ENCODE measurements at places on chromosomes 12 and 14.
A peak's percentile ranks its signal among the peaks of the same experiment; 100 is the strongest.

GRCh38 chr14:44505588-44505987 lies 1.5 kb downstream of the FSCB start:
- no peaks in the 10 kb centered on the region for H3K36me3 ChIP-seq
- no peak overlapping the region for H3K27ac ChIP-seq

DNA sequence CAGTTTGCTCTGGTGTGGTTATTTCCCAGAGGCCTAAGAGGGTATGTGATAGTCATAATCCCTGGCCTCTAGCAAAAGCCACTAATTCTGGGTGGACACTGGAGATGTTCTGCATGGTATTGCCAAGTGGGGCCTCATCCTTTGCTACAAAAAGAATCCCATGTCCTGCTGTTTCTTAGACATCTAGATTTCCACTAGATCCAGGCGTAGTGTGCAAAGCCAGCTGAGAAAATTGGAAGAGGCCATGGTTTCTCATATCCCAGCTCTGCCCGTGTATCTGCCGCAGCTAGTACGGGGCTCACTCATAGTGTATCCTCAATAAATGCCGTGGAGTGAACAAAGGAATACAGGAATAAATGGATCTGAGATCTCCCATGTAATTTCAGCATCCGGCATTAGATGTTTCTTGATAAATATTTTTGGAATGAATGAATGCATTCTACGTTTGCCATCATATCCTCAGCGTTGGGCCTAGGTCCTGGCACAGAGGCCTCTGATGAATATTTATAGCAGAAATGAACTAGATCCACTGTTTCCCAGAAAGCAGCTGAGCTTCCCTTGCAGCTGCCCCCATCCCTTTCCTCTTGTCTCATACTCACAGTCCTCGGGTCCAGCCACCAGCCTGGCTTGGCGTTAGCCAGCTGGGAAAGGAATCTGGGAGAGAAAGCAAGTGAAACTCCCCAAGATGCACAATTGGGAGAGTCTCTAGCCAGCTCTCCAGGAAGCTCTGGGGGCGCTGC lies 76.3 kb upstream of the NOS1 start:
- H3K4me3 ChIP-seq: no peak overlapping the region
- no peak overlapping the region for H3K27ac ChIP-seq
- no peaks in the 10 kb centered on the region for H3K36me3 ChIP-seq
- no peaks in the 10 kb centered on the region for H3K27me3 ChIP-seq
- no peaks in the 10 kb centered on the region for H3K4me1 ChIP-seq

DNA sequence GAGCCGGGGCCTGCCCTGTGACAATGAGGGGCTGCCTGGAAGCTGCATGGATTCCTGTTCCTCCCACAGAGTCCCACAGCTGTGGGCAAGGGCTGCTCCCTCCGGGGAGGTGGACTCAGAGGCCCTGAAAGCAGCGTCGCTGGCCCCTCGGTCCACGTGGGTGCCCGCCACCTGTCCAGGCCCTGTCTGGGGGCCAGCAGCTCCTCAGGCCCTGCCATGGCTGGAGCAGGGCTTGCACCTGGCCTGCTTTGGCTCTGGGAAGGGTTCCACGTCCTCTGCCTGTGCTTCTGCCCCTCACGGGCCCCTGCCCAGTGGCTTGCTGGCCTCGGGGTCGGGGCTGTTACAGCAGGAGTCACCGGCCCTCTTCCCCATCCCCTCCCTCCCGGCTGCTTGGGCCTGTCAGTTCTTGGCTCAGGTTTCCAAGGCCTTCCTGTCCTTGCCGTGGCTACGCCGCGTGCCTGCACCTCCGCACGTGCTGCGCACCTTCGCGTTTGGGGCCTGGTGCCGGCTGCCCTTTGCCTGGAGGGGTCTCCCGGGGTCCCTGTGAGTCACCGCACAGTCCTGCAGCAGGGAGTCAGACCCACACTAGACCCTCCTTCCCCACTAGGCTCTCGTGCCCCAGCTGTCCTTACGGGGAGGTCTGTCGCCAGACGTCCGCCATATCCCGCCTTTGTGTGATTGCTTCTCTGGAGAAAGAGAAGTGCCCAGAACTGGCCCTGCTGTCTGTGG lies 5.8 kb downstream of the FBRSL1 start:
- H3K4me1 ChIP-seq: peaks cover 91% of the 10 kb centered on the region
- DNase-seq: no peak

DNA sequence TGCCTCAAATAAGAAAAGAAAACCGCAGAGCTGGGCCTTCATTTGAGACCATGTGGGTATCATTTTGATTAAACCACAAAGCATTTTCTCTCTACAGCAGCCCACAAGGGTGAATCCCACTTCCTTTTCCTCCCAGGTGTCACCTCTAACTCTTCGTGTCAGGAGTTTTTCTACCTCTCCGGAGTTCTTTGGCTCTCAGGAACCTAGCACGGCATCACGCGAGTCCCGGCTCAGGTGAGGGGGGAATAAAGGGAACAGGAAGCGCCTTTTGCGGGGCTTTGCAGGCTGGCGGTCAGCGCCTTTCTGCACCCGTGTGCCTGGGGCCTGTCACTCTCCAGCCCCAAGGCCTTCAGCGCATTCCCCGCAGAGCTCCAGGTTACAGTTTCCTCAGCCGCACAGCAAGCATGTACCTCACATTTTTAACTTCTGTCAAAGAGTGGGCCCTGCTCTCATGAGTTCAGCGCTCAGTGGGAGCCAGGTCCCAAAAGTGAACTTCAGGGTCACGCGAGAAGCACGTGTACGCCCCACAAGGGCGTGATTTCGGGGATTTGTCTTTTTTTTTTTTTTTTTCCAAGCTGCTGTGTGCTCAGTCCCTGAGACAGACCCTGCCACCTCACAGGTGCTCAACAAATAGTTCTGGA lies 740 bp upstream of the PRPF40B start:
- H3K4me1 ChIP-seq: peaks cover 19% of the 10 kb centered on the region
- peak overlapping the region; percentile 83 for H3K4me3 ChIP-seq
- H3K27ac ChIP-seq: peak overlapping the region; percentile 78
- H3K36me3 ChIP-seq: no peaks in the 10 kb centered on the region

DNA sequence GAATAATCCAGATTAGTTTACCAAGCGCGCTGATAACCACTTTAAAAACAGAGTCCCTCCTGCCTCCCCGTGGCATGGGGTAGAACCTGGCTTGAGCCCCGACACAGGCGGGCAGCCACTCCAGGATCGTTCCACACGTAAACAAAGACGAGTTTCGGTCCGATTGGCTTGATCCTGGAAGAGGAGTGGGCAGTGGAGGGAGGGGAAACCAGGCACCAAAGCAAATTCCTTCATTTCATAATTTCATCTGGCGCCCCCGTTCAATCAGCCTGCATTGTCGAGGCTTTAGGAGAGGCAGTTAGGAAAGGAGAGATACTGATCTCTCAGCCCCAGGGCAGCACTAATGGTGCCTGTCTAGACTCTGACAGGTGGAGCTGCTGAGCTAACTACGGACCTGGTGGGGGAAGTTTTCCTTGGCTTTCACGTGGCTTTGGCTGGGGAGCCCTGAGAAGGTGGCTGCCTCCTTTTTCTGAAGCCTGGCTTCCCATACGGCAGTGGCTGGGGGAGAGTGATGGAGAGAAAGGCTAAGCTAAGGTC lies 751 bp upstream of the GPRC5A start:
- no peak overlapping the region for H3K27ac ChIP-seq
- no peaks in the 10 kb centered on the region for H3K36me3 ChIP-seq
- DNase-seq: no peak
- peaks cover 10% of the 10 kb centered on the region for H3K27me3 ChIP-seq
- peak overlapping the region; percentile 67 for H3K4me3 ChIP-seq
- peaks cover 7% of the 10 kb centered on the region for H3K4me1 ChIP-seq

GRCh38 chr12:49567302-49567610 lies 686 bp downstream of the MCRS1 start:
- H3K4me3 ChIP-seq: peak overlapping the region; percentile 96
- H3K36me3 ChIP-seq: peaks cover 23% of the 10 kb centered on the region
- H3K27me3 ChIP-seq: no peaks in the 10 kb centered on the region
- peaks cover 60% of the 10 kb centered on the region for H3K4me1 ChIP-seq

DNA sequence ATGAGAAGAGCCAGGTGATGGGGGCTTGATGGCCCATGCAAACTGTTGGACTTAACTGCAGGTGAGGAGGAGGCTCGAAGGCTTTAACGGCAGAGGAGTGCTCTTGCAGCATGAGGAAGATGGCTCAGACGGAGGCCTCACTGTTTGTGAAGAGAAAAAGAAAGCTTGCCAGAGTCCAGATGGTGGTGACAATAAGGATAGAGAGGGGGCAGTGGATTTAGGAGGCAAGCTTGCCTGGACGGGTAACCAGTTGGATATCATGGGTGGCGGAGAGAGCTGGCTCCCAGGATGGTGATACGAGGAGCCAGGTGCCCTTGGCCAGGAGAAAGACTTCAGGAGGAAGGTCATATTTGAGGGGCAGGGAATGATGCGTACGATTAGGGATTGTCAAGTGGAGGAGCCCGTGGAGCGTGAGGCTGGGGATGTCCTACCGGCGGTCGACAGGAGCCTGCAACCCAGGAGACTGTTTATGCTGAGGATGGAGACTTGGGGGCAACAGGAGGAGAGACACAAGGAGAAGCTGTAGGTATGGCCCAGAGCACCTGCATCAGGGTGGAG lies 71.8 kb downstream of the CACNA1C start:
- no peaks in the 10 kb centered on the region for H3K36me3 ChIP-seq
- no peak overlapping the region for H3K27ac ChIP-seq
- no peaks in the 10 kb centered on the region for H3K4me1 ChIP-seq
- DNase-seq: no peak
- no peaks in the 10 kb centered on the region for H3K27me3 ChIP-seq

DNA sequence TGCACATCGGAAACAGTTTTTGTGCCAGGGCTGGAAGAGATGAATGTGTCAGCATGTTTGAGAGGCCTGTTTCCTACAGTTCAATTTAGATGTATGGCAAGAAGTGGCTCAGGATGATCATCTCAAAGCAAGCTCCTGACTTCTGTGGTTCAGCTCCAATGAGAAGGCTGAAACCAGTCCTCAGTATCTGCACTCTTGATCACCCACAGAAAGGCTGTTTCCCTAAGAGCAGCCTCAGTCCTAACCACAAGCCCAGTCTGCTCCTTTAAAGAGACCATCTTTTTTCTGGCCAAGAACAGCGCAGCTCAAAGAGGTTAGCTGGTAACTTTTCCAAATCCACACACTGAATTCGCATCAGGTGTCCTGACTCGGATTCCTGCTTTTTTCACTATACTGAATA lies 19.2 kb downstream of the CSRP2 start:
- peaks cover 7% of the 10 kb centered on the region for H3K36me3 ChIP-seq
- no peak overlapping the region for H3K4me3 ChIP-seq
- H3K27me3 ChIP-seq: peaks cover under 1% of the 10 kb centered on the region
- no peaks in the 10 kb centered on the region for H3K4me1 ChIP-seq
- H3K27ac ChIP-seq: no peak overlapping the region

DNA sequence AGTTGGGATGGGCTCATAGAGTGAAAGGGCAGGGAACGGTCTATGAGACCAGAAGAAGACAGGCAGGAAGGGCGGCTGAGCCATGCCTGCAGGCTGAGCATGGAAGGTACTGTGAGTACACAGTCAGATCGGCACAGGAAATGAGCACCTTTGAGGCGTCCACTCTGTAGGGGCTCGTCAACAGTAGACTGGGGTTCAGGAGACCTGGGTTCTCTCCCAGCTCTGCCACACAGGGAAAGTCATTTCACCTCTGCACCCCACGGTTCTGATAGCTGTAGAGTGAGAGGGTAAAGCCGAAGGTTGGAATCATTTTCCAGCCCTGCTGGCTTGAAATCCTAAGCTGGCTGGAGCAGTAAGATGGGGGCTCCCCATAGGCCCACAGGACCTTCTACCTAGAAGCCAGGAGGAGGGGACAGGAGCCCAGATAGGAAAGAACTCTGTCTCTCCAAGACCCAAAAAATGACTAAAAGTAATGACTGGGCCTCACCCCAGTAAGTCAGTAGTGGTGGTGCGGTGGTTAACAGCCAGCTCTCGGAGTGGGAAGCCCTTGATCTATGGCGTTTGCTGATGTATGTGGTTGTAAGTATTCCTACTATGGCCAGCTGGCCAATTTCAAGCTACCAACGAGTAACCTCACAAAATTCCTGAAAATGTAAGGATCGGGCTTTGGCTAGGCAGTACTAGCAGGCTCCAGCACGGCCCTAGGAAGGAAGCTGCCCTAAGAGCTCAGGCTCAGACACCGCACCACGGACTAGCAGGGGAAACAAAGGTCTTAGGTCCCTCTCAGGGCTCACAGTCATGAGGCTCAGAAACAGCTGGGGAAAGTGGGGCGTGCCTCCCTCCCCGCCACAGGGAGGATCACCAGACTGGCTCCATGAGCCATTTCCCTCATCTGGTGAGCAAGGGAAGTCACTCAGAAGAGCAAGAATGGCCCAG lies 10.3 kb upstream of the CD27 start:
- peak overlapping the region; percentile 62 for H3K4me3 ChIP-seq
- no peaks in the 10 kb centered on the region for H3K36me3 ChIP-seq
- peak overlapping the region; percentile 71 for H3K27ac ChIP-seq
- DNase-seq: peak; percentile 84
- H3K27me3 ChIP-seq: no peaks in the 10 kb centered on the region

DNA sequence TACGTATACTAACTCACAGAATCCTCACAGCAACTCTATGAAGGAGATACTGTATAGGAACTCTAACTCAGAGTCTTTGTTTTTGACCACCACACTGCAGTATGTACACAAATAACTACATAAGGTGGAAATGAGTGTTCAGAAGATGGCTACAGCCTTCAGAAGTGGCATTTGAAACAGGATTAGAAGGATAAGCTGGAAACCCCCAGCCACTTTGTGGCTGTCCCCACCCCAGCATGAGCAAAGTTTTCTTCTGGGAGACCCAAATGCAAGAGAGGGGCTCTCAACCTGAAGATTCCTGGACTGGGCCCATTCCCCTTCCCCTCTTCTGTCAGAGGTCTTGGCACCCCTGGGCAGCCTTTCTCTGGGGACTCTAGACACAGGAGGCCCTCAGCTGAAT lies 43.2 kb upstream of the PNMA1 start:
- H3K27ac ChIP-seq: peak overlapping the region; percentile 90
- DNase-seq: no peak
- no peaks in the 10 kb centered on the region for H3K27me3 ChIP-seq
- peak overlapping the region; percentile 31 for H3K4me3 ChIP-seq

GRCh38 chr12:130920119-130920703 lies 33.5 kb upstream of the ADGRD1 start:
- DNase-seq: no peak
- H3K27me3 ChIP-seq: peaks cover 11% of the 10 kb centered on the region
- H3K4me1 ChIP-seq: no peaks in the 10 kb centered on the region
- H3K36me3 ChIP-seq: no peaks in the 10 kb centered on the region

GRCh38 chr12:84825149-84825548 lies 87.5 kb downstream of the SLC6A15 start:
- no peak for DNase-seq
- no peak overlapping the region for H3K4me3 ChIP-seq
- no peak overlapping the region for H3K27ac ChIP-seq
- H3K36me3 ChIP-seq: no peaks in the 10 kb centered on the region
- no peaks in the 10 kb centered on the region for H3K4me1 ChIP-seq

- H3K36me3 ChIP-seq: peaks cover 10% of the 10 kb centered on the region
- DNase-seq: peak; percentile 5
These were observed 77.0 kb upstream of the FOXN3 start for GRCh38 chr14:89493877-89494634.

DNA sequence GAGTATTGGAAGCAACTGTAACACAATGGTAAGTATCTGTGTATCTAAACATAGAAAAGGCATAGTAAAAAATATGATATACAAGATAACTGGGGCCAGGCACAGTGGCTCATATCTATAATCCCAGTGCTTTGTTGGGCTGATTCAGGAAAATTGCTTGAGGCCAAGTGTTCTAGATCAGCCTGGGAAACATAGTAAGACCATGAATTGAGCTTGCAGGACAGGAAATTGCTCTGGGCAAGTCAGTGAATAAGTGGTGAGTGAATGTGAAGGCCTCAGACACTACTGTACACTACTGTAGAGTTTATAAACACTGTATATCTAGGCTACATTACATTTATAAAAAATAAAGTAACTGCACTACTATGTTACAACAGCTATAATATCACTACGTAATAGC lies 75.2 kb downstream of the GPR135 start:
- no peaks in the 10 kb centered on the region for H3K4me1 ChIP-seq
- H3K27me3 ChIP-seq: peaks cover 1% of the 10 kb centered on the region
- no peak for DNase-seq
- no peak overlapping the region for H3K4me3 ChIP-seq
- no peak overlapping the region for H3K27ac ChIP-seq

Measured in CD4-positive, CD25-positive, alpha-beta regulatory T cell (primary cell).